Inflammatory macrophage treated with lipopolysaccharide for 4 hours (primary cell): ENCODE measurements at places on chromosomes 4 and X.

DNA sequence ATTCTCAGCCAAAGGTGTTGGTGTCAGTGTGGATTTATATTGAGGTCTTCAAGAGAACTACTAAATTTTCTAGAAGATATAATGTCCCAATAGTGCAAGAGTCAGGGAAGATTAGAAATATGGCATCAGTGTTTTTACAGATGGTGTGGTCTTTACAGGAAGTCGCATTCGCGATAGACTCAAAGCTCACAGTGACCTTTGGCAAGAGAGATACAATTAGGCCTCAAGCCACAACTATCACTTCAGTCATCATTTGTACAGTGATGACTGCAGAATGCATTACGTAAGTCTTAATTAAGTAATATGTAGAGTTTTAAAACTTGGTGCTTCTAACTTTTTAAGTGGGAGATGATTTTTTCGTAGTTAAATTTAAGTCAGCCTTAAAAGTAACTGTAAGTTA, 237.2 kb upstream of the FSTL5 start:
- no peak for DNase-seq

GRCh38 chrX:103404231-103405008, 28.1 kb downstream of the BEX3 start:
- DNase-seq: peak; percentile 71

- no peak for DNase-seq
Measured at GRCh38 chr4:182189103-182189878, 53.9 kb upstream of the TENM3 start.

- DNase-seq: peak; percentile 23
Measured at GRCh38 chr4:150402871-150403272, 179.1 kb upstream of the MAB21L2 start.

GRCh38 chr4:165635381-165635780, 237.7 kb upstream of the TLL1 start:
- DNase-seq: no peak

- peak; percentile 61 for DNase-seq
Measured at GRCh38 chr4:67581208-67581857, 22.8 kb downstream of the STAP1 start.

- no peak for DNase-seq
Measured at GRCh38 chr4:17957688-17958087, 63.9 kb downstream of the LCORL start.

GRCh38 chr4:3440979-3441500, 728 bp upstream of the HGFAC start:
- DNase-seq: peak; percentile 42

- DNase-seq: no peak
Measured at GRCh38 chrX:118153270-118153669, 36.7 kb upstream of the KLHL13 start.

DNA sequence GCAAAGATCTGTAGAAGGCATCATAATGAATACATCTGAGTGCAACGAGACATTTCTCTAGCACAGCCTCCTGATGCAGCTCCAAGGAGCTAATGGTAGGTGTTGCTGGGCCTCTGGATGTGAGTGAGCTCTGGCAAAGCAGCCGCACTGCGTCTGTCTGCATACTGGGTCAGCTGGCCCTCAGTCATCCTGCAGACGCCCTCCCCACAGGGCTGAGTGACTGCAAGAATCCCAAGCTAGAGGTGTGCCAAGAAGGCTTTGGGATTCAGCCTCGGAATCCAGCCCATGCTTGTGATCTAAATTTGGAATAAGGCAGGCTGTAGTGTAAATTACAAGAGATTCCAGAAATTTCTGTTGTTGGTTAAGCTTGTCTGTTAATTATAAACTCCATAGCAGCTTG, 18.5 kb downstream of the HERC3 start:
- no peak for DNase-seq

DNA sequence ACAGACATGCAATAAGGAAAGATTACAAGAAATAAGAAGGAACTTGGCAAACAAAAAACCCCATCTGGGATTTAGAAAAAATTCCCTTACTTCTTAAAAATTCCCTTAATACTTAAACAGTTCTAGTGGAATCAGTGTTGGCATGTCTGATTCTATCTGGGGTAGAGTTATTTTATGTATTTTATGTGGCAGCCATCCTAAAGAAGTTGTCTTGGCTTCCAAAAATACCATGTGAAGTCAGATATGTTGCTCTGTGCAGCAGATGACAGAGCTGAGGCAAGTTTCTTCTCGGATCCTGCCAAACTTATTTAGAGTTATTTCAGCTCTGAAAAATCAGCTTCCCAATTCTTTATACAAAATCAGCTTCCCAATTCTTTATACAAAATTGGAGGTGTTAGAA, 14.7 kb downstream of the YY2 start:
- DNase-seq: no peak

- no peak for DNase-seq
Measured at GRCh38 chr4:30461218-30461617, 259.0 kb upstream of the PCDH7 start.

- peak; percentile 88 for DNase-seq
Measured at GRCh38 chrX:23901060-23901459, 6.7 kb downstream of the APOO start.

- no peak for DNase-seq
Measured at GRCh38 chr4:81447566-81448229, 24.0 kb downstream of the RASGEF1B start.
